ENCODE measurements at places on chromosomes 6 and 20.

DNA sequence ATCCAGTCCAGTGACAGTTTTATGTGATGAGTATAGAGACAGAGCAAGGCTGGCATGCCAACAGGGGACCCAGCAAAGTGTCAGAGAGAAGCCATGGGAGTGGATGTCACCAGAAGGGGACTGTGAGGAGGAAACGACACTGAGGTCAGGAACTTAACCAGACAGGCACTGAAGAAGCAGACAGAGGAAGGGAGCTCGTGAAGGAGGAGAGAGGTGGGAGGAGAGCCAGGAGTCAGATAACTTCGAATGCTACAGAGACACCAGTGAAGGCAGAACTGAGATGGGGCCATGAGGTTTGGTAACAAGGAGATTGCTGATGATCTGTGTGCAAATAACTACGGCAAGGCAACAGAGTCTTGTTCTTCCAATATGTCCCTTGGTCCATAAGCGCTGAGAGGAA lies 211.1 kb upstream of the FOXA2 start:
- DNase-seq, result no peak

DNA sequence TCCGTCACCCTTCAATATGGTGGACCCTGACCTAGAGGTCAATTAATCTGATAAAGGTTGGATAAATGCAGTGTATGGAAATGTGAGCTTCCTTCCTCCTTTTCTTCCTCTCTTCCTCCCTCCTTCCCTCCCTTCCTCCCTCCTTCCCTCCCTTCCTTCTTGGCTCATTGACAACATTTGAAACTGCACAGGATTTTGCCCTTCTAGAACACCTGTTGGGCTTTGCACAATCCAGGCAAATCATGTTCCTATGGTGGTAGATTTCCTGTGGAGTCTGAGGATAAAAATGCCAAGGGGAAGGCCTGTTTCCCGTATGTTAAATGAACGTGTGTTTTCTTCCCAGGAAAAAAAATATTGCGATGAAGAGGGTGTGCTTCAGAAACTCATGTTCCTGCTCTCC lies 642.8 kb downstream of the EPM2A start:
- DNase-seq, result no peak

- no peak for DNase-seq
These were observed 198.8 kb upstream of the CDYL start for GRCh38 chr6:4577406-4577805.

DNA sequence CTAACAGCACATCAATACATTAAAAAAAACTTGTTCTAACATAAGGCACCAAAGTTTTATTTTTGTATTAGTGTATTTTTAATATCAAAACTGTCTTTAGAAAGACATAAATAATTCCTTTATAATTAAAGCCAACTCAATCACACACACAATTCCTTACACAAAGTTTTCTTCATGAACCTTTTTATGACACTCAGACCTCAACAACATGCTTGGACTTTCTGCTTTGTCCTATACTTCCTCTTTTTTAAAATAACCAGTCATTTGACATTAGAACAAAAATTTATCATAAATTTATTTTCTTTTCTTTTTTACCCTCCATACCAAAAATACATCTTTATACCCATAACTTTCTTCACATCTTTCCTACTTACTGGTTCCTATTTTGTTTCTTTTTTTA lies 292.0 kb upstream of the ARID1B start:
- DNase-seq, result no peak

GRCh38 chr6:129793447-129793846 lies 67.7 kb downstream of the TMEM244 start:
- DNase-seq, result no peak

- DNase-seq, result no peak
These were observed 47.4 kb downstream of the RBM38 start for GRCh38 chr20:57438552-57438951.

- DNase-seq, result no peak
These were observed 31.1 kb upstream of the STX16 start for GRCh38 chr20:58619864-58620431.

GRCh38 chr6:14068133-14068532 lies 49.4 kb upstream of the CD83 start:
- no peak for DNase-seq

DNA sequence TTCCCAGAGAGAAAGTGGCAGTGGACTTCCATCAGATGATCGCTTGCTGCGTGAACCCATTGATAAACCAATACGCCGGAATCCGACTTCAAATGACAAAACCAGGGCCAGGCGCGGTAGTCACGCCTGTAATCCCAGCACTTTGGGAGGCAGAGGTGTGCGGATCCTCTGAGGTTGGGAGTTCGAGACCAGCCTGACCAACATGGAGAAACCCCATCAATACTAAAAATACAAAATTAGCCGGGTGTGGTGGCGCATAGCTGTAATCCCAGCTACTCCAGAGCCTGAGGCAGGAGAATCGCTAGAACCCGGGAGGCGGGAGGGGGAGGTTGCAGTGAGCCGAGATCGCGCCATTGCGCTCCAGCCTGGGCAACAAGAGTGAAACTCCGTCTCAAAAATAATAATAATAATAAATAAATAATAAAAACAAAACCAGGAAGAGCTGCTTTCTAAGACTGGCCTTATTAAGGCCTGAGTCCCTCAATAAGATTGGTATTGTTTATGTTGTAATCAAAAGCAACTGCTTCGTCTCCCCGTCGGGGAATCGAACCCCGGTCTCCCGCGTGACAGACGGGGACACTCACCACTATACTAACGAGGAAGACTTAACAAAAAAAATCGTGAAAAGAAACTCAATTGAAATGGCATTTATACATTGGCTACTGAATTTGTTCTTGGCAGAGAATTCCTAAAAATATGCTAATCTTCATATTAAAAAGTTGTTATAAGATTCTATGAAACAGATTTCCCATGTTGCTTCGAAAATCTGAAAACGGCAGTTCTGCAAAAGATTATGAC lies 110.2 kb upstream of the ZNF184 start:
- no peak for DNase-seq

DNA sequence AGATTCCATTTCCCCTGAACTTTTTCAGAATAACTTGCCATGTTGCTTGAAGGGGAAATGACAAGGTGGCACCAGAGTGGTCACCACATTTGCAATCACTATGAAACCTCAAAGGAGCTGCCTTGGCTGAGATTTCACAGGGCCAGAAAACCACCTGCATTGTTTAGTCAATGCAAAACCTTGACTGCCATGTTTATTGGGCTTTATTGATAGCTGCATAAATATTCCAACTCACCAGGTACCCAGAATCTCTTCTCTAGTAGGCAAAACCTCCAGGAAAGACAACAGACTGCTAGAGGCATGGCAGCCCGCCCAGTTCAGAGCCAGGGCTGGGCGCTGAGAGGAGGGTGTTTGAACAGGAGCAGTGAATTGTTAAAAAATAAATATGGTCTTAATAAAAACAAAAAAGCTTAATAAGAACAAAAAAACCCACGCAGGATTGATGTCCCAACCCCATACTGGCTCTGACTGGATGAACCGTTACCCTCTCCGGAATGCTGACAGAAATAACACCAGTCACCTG lies 375.6 kb downstream of the ZFAND3 start:
- no peak for DNase-seq

GRCh38 chr20:1810926-1811620 lies 84.1 kb upstream of the SIRPA start:
- DNase-seq, result no peak

GRCh38 chr6:81465859-81466258 lies 286.6 kb downstream of the TENT5A start:
- no peak for DNase-seq

DNA sequence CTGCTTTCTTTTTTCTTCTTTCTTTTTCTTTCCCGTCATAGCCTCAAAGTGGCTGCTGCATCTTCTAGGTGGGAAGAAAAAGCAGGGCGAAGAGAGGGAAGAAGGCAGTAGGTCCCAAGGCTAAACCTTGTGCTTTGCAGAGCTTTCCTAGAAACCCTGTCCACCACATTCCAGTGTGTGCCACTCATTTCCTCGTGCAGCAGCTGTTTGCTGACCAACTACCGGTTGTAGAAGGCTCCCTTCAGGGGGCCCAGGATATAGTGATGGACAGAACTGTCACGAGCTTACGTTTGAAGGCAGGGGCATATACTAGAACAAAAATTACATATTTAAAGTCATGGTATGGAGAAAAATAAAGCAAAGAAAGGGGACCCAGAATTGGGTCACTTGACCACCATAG lies 103.0 kb downstream of the SASH1 start:
- DNase-seq, result no peak

GRCh38 chr6:108156938-108157233 lies 8.9 kb upstream of the NR2E1 start:
- DNase-seq, result no peak

GRCh38 chr20:41643504-41643938 lies 25.3 kb upstream of the CHD6 start:
- DNase-seq, result no peak

DNA sequence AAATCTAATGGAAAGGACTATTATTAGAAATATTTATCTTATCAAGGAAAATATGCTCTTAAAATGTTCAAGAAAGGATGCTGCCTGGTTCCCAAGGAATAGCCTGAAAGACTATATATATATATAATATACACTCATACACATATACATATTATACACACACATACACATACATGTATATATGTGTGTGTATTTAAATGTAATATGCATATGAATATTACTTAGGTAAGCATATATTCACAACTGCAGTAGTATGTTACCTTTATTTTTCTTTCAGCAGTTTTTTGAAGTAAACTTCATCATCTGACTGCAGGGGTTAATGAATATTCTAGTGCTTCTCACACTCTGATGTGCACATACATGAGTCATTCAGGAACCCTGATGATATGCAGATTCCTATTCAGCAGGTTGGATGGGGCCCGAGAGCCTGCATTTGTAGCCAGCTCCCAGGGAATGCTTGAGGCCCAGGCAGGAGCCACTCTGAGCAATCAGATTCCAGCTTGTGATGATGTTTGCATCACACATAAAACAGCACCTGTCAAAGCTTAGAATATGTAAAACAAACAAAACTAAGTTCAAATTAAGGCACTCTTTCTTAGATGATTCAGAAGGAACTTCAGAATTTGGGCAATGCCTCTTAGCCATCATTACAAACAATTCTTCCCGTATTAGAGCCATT lies 16.1 kb downstream of the MYLK4 start:
- DNase-seq, result no peak

- no peak for DNase-seq
These were observed 24.4 kb downstream of the ANGPT4 start for GRCh38 chr20:891706-892080.

DNA sequence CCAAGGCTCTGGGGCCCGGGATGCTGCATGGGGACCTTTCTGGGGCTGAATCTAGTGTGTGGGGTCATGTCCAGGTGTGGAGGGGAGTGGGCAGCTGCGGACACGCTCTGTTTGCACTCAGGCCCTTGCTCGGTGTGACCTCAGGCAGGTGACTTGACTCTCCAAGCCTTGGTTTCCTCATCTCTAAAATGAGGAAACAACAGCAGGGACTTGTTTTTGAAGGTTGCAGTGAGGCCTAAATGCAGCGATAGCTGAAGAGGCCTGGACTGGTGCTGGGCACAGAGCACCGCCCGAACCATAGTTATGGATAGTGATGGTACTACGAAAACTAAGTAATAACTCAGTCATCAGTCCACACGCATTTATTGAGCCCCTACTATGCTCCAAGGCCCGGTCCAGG lies 91.8 kb downstream of the NOL4L start:
- no peak for DNase-seq

DNA sequence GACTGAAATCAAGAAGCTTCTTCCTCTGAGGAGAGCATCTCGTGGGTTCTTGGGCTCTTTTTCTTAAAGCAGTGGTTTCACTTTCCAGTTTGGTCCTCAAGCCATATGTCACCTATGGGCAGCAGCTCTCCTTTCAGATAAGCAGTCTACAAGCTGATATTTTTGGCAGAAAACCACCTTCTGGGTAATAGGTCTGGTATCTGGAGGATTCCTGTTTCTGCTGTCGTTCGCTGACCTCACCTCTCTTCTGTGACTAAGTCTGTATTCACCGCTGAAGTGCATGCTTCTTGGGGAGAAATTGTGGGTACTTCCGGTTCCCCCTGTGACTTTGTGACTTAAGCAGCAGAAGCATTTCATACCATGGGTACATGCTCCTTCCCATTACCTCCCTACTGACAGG lies 193.6 kb downstream of the EDN1 start:
- DNase-seq, result peak; percentile 40

DNA sequence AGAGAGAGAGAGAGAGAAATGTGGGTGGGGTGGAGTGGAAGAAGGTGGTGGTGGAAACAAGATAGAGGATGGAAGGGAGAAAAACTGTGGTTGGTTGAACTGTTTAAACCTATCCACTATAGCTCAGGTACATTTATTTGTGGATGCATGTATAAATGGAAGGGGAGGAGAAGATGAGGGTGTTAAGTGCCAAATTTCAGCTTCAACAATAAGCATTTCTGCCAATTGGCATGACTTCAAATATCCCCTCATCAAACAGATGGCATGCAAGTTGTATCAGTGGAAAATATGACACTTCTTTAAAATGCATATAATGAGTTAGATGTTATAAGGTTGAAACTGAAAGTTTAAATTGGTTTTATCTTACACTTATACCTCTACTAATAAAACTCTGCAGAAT lies 216.1 kb downstream of the LMBRD1 start:
- no peak for DNase-seq

GRCh38 chr20:5400164-5400762 lies 83.5 kb upstream of the PROKR2 start:
- no peak for DNase-seq

GRCh38 chr20:38935967-38936407 lies 9.8 kb downstream of the FAM83D start:
- no peak for DNase-seq

All from GM12864 (cell line).